ENCODE measurements at places on chromosomes 11 and 22. TPM values are rescaled to one million over a fixed set of nuclear protein-coding genes. Genes with fewer than 3 reads are reported as not detected.
A peak's percentile ranks its signal among the peaks of the same experiment; 100 is the strongest.

GRCh38 chr11:131633921-131634715 lies 263.7 kb downstream of the NTM start:
- DNase-seq = no peak

RDX gene
- 97.6 TPM for total RNA-seq

DNA sequence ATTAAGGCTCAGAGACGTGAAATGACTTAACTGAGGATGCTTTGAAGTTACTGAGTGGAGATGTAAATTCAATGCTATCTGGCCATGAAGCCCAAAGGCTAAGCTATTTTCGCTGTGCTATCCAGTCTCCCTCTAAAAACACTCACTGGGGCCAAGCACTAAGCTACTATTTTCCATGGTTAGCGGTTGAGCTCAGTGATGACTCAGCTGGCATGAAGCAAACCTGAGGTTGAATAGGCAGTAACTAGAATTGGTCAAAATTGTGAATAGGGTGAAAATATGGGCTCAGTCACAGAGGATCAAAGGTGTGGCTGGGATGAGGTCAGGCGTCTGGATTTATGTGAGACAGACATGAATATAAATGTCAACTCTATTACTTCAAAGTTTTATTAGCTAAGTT lies 564.2 kb upstream of the KIRREL3 start:
- no peak for DNase-seq

DNA sequence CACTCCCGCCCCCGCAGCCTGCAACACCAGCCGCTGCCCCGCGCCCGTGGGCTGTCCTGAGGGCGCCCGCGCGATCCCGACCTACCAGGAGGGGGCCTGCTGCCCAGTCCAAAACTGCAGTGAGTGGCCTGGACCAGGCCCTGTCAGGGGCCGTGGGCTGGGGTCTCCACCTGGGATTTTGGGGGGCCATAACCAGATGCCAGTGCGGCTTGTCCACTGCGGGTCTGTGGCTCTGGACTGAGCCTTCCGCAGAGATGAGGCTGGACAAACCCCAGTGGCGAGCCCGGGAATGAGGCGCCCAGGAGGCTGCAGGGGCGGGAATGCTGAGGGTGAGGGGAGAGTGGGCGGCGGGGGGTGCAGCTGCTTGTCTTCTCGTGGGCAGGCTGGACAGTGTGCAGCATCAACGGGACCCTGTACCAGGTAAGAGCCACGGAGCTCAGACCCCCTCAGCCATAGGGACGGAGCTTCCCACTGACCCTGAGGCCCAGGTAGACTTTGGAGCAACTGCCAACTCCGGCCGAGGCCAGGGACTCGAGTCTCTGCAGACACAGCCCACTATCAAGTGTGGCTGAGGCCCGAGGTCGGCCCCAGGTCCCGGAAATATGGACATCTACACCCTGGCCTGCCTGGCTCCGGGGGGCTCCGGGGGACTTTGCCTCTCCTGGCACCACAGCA lies 24.8 kb upstream of the MUC5B start:
- DNase-seq = peak; percentile 62

DNA sequence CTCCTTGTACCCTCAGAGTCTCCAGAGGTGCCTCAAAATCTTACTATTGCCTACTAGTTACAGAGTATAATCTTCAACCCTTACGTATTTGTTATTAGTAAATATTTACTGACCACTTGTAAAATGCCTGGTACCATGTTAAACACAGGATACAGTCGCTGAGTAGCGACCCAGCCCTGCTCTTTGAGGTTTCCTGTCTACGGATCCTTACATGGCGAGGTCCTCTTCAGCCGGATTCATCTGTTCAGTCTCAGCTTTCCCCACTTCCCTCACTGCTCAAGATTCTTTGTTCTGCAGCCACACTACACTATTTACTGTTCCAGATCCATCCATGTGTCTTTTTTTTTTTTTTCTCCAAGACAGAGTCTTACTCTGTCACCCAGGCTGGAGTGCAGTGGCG lies 13.2 kb upstream of the TTC36 start:
- DNase-seq = no peak

CD3E gene
- 55.3 TPM for total RNA-seq

APOBEC3F gene
- total RNA-seq = 11.4 TPM

UBQLNL gene
- total RNA-seq = 1.6 TPM

MRPL17 gene
- 74.7 TPM for total RNA-seq

- no peak for DNase-seq
These were observed 9.8 kb downstream of the MYRF start for GRCh38 chr11:61762223-61762615.

DNA sequence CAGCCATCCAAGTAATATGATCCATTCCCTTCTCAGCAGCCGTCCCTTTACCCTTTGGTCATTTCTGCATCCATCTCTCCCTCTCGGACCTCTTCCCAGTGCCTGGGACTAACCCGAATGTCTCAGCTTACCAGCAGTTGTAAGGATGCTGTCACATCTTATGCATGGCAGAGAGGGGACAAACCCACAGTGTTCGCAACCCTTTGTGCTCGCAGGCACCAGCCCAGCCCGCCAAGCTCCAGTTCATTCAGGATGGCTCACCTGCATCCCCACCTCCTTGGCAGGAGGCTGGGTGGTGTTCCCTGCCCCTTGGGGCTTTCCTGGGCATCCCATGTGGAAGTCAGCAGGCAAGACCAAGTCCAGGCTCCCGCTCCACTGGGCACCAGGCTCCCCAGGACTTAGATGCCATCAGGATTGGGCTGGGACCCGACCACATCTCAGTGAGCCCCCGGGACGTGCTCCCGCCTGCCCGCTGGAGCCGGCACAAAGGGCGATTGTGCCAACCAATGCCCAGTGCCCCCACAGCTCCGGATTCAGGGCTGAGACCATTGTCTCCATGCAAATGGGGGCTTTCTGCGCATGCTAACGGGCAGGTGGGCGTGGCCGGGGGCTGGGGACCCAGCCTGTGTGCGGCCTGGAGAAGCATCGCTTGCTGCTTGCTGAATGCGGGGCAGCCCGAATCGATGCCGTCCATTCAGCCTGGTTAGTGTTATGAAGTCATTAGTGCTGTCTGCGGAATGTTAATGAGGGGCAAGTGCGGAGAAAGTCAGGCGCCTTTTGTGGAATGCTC lies 108.6 kb downstream of the KCNQ1OT1 start:
- DNase-seq = no peak

GDPD4 gene
- not detected for total RNA-seq

- no peak for DNase-seq
These were observed 35.1 kb downstream of the FBLN1 start for GRCh38 chr22:45537734-45538181.

- DNase-seq = no peak
These were observed 90.1 kb downstream of the ETS1 start for GRCh38 chr11:128497061-128497775.

TRPM5 gene
- not detected for total RNA-seq

DNA sequence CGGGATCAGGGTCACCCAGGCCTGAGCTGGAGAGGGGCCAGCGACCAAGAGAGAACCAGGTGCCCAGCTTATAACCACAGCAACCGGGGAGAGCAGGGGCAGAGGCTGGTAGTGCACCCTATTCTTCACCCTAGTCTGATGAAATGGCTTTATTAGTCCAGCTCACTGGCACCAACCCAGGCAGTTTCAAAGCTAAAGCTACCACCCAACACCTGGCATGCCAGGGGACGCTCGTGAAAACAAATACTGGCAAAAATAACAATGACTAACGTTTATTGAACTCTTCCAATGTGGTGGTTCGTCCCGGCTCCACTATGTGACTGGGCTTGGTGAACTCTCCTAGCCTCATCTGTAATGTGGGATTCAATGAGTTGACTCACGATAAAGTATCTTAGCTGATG lies 30.6 kb downstream of the SCGB1A1 start:
- no peak for DNase-seq

FGF3 gene
- not detected for total RNA-seq

DNA sequence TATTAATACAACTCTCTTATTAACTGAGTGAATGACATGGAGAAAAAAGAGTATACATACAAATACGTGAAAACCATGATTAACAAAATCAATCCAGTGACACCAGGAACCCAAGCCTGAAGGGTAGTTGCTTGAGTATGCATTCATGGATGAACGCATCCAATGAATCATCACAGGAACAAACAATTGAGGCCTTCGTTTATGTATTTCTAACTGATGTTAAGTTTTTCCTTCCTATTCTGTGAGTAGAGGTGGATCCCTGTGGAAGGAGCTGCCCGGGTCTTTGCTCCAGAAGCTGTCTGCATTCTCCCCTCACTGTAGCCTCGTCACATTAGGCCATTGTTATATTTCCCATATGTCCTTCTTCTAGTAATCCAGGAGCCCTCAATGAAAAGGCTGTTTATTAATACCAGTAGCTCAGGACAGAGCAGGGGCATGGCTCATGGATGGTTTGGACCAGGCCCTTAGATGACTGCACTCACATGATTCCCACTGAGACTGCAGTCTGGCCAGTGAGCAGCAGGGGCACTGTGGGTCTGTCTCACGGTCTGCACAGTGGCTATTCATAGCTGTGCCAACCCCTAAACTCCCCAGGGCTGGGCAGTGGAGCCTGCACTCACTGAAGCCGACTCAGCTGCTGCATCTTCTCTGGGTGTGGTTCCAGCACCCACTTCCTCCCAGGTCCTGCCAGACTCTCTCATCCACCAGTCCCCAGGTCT lies 128.1 kb upstream of the TOP3B start:
- DNase-seq = peak; percentile 93

SLC22A9 gene
- total RNA-seq = not detected

DNA sequence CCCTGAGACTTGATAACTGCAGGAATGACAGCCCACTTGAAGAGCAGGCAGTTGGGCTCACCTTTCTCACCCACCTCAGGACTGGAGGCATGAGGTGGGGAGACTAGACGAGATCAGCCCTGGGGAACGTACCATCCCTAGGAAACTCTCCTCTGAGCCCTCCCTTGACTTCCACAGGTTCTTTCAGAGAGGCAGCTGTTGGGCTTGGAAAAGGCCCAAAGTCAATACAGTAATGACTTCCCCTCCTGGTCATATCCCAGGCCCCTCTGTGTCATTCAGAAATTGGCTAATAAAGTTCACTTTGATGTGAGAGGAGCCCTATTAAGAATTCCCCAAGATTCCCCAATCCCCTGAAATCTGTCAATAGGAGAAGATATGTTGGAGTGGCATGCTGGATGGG lies 5.8 kb upstream of the NECTIN1 start:
- no peak for DNase-seq

DNA sequence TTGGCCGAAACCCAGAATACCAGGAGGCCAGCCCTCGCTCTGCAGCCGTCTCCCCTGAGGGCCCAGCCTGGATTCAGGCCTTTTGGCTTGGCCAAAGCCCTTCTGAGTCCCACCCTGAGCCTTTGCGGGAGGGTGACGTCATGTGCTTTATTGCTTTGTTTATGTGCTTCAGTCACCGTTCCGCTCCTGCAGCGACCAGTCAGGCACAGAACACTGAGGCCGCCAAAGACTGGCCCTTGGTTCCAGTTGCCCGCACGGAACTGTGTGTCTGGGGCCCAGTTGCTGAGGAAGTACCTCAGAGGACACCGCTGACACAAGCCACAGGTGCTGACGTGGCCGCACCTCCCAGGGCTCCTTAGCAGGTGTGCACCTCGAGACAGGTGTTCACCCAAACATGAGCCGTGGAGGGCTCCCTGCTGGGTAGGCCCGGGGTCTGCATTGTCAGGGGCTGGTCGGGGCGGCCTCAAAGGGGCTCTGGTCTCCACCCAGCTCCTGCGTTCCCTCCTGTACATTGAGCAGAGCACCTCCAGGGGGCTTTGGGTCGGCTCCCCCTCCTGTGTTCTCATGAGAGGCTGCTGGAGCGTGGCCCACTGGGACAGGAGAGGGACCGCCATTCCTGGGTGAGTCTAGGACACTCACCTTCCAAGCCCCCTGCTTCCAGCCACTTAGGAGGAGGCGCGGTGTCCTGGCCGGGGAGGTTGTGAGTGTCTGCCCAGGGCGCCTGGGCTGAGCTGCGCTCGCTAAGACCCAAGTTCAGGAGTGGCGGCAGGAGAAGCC lies 376.8 kb downstream of the TBC1D22A start:
- DNase-seq = no peak

Measured in spleen (tissue), 13 donors.